Muscle of arm (tissue), 14 donors: ENCODE measurements at places on chromosomes 2 and 18. TPM values are rescaled to one million over a fixed set of nuclear protein-coding genes. Genes with fewer than 3 reads are reported as not detected.

DNA sequence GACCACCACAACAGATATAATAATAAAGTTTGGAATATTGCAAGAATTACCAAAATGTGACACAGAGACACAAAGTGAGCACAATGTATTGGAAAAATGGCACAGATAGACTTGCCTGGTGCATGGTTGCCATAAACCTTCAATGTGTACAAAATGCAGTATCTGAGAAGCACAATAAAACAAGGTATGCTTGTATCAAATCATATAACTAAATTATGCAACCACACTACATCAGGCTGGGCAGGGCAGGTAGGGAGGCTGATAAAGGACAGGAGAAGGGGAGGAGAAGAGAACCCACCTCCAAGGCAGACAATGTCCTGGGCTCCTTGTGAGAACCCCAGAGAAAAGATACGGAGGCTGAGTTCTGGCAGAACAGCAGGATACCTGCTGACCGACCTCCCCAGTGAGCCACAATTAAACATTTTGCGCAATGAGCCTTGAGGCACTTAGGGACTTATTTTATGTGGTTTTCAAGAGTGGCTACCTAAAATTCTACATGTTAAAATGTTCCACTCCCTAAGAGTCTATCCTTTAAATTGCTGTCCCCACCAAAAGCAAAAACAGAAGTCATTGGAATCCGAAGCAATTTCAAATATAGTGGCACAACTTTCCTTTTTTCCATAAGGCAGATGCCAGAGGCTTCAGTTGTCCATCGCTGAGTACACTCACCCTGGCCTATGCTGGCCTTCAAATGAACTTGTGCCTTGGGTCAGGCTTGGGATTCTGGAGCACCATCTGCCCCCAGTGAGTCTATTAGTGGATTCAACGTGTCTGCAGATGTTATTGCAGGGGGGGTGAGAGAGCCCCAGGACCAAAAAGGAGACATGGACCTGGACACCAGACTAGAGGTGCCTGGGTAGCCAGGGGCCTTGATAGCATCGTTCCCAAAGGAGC lies 16.8 kb downstream of the WDFY1 start:
- DNase-seq = no peak

DNA sequence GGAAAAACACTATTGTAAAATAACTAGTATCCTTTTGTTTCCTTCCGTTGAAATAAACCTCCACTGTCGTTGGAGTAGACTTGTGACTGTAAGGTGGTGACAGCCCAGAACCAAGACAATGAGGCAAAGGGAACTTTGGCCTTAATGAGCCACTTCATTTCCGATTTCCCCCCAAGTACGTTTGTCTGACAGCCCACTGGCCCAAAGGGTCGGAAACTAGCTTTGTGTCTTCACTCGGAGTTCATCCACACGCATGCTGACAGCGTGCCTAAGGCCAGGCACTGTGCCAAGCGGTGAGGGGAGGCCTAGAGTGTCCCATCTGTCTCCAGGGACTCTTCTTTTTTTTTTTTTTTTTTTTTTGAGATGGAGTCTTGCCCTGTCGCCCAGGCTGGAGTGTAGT lies 21.0 kb downstream of the HJURP start:
- peak; percentile 21 for DNase-seq

The SLC4A5 gene
- polyA plus RNA-seq = not detected

DNA sequence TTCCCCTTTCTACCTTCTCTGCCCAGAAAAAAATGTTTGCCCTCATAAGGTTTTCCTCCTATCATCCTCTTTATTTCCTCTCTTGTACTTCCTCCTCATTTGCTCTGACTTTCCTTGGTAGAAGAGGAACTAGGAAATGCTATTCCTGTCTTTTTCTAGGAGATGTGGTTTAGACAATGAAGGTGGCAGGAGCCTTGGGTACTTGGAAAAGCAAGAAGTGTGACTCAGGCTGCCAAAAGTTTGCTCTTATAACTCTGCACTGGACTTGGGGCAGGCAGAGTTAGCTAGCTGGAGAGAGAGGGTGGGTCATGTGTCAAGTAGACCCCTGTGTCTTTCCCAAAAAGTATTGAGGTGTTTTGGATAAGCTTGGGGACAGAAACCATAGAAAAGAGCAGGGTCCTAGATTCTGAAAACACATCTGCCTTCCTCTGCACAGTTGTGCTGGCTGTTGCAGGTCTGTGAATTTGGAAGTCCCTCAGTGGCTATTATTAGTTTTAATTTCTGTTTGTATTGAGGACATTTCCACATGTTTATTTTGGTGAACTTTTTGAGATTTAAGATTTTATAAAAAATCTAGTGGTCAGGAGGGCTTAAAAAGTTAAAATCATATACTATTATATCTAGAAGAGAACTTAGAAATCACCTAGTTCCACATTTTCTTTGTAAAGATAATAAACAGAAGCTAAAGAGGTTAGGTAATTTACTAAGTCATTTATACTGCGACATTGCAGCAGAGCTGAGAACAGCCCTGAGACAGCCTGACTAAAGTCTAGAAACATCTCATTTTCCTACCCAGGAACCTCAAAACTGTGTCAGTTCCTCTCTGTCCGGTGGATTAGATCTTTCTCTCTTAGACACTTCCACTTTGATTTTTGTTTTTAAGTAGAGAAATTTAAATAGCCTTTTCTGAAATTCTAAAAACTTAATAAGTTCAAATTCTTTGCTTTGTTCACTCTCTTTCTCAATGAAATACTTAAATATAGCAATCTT lies 16.0 kb downstream of the INSIG2 start:
- no peak for DNase-seq

DNA sequence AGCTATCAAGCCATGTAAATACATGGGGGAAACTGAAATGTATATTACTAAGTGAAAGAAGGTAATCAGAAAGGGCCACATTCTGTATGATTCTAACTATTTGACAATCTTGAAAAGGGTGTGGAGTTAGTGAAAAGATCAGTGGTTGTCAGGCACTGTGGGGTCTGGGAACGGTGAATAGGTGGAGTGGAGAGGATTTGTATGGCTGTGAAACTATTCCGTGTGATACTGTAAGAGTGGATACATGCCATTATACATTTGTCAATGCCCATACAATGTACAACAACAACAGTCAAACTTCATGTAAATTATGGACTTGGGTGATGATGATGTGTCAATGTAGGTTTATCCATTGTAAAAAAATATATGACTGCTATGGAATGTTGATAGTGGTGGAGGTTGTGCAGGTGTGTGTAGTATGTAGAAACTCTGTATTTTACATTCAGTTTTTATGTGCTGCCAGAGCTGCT lies 1116.2 kb downstream of the SUCLG1 start:
- DNase-seq = peak; percentile 9

- no peak for DNase-seq
Observed at GRCh38 chr2:217451666-217452065, 551.1 kb downstream of the TNS1 start.

DNA sequence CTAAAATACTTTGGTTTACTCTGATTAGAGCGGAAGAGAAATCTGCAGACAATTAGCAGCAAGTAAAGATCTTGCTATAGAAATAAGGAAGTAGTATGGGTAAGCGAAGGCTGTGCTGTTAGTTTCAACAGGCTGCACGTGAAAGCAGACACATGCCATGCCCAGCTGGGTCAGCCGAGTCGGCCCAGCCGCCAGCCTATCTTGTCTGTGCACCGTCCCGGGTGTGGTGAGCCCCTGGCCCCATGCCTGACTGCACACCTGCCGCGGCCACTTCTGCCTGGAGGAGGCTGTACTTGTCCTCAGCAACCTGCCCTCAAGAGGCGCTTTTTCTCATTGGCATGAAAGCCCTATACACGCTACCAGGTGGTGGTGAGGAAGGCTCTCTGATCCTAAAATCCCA lies 185.5 kb downstream of the SEPTIN10 start:
- DNase-seq = no peak

The LIMS4 gene
- 4.1 TPM for polyA plus RNA-seq

The SOS1 gene
- 30.8 TPM for polyA plus RNA-seq

The DTNB gene
- polyA plus RNA-seq = not detected

DNA sequence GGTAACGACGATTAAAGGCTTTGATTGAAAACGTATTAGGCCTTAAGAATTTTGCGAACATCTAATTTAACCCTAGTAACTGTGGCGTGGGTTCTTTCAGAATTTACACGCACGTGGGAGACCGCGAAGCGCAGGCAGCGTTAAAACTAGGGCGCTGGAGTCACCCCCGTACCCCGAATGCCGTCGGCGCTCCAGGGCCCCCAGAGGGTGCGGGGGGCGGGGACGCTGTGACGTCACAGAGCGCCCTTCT lies 673 bp upstream of the SMCHD1 start:
- DNase-seq = peak; percentile 71

DNA sequence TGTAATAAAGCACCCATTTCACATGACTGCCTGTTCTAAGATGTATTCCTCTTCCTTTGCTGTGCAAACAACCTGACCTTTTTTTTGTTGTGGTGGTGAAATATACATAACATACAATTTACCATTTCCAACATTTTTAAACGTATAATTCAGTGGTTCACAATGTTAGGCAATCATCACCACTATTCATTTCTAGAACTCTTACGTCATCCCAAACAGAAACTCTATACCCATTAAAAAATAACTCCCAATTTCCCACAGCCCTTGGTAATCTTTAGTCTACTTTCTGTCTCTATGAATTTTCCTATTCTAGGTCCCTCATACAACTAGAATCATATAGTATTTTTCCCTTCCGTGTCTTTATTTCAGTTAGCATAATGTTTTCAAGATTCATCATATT lies 36.7 kb downstream of the RND3 start:
- DNase-seq = no peak

DNA sequence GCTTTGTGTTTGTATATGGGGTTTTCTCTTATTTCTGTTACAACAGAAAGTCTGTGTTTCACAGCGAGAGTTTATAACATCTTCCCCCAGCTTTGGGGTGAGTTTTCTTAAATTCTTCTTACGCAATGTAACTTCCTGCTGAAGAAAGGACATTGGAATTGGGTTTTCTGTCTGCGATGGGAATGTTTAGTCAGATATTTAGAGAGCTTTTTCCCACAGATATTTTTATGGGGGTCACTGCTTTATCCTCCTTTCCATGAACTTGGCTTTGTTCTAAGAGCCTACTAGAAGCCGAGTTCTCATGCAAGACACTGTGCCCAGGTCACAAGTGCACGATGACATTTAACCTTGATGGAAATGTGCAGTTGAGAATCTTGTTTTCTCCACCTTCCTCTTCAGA lies 22.1 kb downstream of the B3GNT2 start:
- no peak for DNase-seq
